Urinary bladder (tissue), 4 donors: ENCODE measurements at places on chromosomes 16 and 17. TPM values are rescaled to one million over a fixed set of nuclear protein-coding genes. Genes with fewer than 3 reads are reported as not detected.

GRCh38 chr16:2512735-2513404 lies 882 bp upstream of the ATP6V0C start:
- DNase-seq: no peak

- DNase-seq: no peak
These were observed 35.4 kb downstream of the XYLT1 start for GRCh38 chr16:17435318-17435717.

GRCh38 chr17:74677558-74678466 lies 34.9 kb downstream of the CD300LF start:
- DNase-seq: no peak

GRCh38 chr17:13888056-13888609 lies 181.2 kb upstream of the COX10 start:
- DNase-seq: no peak

Gene ZNF830
- total RNA-seq: 14.8 TPM

DNA sequence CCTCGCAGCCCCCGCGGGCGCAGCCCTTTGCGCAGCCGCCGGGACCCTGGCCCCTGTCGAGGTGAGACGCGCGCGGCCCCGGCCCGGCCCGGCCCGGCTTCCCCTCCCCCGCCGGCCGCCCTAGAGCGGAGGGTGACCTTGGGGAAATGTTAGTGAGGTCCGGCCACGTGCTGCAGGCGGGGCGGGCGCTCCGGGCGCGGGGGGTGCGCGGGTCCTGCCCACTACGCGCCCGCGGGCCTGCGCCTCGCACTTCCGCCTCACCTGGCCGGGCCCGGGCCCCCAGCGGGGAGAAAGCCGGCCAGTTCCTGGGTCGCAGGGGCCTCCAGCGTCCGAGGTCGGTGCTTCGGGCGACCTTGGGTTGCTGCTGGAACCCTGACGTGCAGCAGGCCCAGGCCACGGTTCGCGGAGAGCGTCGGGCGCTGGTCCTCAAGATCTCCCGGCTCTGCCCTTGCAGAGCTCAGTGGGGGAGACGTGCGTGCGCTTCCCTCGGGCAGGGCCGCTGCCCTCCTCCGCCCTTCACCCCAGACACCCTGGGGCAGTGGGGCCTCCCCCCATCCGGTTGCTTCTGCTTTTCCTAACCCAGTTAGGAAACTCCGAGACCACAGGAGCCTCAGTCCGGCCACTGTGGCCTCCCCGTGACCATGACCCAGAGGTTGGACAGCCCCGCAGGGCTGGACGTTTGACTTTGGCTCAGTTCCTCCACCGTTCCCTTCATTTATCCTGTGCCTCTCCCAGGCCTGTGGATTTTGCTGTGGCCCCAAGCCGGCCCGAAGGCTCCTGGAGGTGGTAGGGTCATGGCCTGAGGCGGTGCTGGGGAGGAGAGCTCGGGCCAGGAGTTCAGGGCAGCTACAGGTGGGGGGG lies 791 bp downstream of the MCRIP2 start:
- no peak for DNase-seq

DNA sequence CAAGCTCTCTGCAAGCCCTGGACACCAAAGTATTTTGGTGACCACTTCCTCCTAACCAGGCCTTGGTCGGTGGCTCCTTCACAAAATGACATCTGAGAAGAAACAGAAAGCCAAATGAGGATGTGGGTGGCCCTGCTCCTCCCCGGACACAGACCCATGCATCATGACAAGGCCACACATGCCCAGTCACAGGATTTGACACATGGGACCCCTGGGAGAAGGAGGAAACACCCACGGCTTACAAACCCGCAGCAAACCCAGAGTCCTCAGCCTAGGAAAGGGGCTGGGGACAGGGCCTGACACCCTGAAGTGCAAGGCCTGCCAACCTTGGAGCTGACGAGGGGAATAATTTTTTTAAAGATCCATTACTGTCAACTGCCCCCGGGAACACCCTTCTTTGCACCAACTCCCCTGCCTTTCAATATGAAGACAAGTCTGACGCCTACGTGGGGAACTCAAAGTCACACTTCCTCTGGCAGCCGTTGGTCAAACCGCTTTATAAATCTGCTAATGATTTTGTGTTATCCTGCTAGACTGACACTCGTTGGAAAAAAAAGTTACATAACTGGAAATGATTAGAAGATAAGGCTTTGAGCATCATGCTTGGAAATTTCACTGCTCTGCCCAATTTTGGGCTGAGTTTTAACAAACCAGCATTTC lies 41.3 kb downstream of the GAS7 start:
- no peak for DNase-seq

DNA sequence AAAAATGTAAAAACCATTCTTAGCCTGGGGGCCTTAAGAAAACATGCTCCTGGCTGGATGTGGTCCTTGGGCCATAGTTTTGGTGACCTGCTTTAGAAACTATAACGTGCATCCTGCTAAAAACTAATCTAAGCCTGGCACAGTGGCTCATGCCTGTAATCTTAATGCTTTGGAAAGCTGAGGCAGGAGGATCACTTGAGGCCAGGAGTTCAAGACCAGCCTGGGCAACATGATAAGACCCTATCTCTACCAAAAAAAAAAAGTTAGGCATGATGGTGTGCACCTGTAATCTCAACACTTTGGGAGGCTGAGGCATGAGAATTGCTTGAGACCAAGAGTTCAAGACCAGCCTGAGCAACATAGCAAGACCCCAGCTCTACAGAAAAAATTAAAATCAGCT lies 183.8 kb upstream of the CHMP6 start:
- DNase-seq: no peak

Gene TMC8
- 2.7 TPM for total RNA-seq

DNA sequence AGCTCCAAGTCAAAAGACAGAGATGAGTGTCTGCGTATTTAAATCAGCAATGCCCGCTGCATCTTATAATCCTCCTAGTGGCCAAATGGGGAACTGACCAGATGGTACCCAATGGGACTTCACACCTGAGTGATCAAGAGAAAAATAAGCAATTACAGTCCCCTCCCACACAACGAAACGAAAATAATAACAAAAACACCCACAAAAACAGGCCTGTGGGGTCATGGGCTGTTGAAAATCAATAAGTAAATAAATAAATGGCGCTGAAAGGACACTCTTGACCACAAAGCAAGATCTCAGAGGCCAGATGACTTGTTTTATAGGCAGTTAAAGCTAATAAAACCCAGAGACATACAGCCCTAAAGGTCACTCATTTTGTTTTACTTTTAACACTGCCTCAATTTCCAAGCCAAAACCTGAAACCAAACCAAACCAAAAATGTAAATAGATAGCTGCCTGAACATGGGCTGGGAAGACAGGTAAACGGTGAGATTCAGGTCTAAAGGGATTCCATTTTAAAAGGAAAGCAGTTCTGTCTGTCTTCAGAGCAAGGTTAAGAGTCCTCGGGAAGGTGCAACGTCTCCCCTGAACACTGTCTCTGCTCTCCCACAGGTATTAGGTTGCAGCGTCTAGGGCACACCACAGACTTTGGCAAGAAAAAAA lies 1.3 kb downstream of the ZNF821 start:
- peak; percentile 31 for DNase-seq

DNA sequence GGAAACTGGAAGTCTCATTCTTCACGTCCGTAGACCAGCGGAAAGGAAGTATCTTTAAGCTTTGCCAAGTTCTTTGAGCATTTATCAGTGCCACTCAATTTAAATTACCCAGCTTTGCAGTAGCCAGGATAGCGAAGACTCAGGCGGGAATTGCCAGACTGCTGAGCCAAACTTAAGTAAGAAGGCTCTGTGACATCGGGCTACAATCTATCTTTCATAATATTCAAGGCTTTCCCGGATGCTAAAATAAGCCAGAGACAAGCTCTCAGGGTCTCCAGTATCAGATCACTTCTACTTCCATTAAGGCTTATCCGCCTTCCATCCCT lies 436 bp upstream of the BRIP1 start:
- no peak for DNase-seq

- no peak for DNase-seq
These were observed 194.4 kb downstream of the ANKFN1 start for GRCh38 chr17:56347639-56348038.

DNA sequence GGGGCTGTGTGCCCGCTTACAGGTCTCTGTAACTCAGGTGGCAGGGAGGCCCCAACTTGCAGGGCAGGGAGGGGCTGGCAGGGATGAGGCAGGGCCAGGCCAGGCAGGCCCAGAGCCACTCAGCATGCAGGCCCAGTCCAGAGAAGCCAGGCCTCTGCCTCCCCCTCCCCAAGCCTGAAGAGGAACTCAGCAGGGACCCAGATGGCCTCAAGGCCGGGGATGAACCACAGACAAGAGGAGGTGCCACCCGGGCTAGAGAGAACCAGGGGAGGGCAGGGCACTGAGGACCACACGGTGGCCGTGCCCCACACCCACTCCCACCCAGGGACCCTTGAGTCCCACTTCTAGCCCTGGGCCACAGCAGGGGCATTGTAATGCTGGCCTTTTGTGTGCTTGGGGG lies 29.8 kb upstream of the EIF1 start:
- DNase-seq: no peak

DNA sequence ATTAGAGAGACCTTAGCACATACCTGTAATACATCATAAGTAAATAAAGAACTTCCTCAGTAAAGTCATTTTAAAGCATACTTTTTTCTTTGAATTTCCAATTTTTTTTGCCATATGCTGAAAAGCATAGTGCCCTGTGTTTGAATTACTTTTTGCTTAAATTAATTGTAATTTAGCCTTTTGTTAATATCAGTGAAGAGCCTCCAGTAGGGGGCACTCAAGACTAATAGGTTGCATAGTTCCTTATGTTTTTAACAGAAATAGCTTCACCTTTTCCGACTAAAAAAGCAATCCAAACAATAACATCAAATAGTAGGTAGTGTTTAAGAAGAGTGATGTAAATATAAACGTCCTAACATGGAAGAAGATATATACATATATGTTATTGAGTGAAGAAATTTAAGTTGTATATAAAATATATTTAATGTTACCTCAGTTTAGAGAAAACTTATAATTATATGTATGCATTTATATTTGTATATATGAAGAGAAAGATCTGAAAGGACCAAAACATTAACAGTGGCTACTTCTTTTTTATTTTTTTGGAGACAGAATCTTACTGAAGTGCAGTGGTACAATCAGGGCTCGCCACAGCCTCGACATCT lies 18.6 kb downstream of the RAD51C start:
- DNase-seq: no peak

DNA sequence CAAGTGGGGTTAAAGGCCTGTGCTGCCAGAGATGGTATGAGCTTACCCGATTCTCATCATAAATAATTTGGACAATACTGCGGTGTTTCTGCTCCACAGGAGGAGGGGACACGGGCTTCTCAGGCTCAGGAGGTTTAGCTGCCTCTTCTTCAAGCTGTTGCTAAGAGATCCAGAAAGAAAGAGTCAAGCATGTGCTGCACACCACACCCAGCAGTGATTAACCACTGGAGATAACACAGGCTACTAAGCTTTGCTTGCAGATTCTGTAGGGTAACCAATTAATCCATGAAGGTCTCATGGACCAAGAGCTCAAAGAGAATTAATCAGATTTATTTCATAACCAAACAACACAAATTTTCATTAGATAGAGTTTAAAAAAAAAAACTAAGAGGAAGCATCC lies 56.6 kb downstream of the NCOR1 start:
- DNase-seq: no peak

Gene SLC52A1
- total RNA-seq: 0.58 TPM

GRCh38 chr17:3963237-3964201 lies 718 bp downstream of the ATP2A3 start:
- DNase-seq: no peak

Gene GUCY2D
- total RNA-seq: not detected

DNA sequence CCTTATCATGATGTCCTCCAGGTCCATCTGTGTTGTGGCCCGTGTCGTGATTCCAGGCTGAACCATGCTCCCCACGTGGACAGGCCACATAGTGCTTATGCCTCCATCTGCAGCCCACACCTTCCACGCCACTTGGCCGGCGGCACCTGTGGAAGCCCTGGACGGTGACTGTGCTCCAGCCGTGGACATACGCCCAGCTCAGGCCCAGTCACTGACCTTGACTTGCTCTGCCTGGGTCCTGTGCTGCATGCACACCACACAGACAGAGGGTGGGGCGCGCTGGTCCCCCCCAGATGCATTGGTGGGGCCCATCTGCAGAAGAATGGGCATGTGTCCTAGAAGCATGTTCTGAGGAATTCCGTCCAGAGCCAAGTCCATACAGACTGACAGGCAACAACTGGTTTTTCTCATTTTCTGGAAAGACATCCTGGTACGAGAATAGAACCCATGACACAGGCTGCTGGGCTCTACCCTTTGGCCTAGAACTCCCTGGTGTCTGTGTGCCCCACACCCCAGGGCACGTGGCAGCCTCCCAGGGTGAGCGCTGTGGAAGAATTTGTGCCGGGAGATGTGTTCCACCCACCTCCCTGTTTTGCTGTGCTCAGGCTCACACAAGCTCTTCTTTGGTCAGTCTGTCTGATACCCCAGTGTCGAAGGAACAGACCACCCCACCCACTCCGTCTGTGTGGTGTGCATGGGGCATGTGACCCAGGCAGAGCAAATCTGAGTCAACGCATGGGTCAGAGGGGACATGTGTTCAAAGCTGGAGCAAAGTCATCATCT lies 39.5 kb downstream of the GPT2 start:
- DNase-seq: no peak

- no peak for DNase-seq
These were observed 13.7 kb upstream of the TMEM132E start for GRCh38 chr17:34565713-34566112.
